Stimulated activated CD8-positive, alpha-beta memory T cell treated with anti-CD3 and anti-CD28 coated beads, Interleukin-15, amount 100 ng/mL, for 1 hour (primary cell): ENCODE measurements at places on chromosomes 6 and 20.

GRCh38 chr6:136503303-136504029 is 46.8 kb downstream of the MAP7 start:
- DNase-seq, result no peak

DNA sequence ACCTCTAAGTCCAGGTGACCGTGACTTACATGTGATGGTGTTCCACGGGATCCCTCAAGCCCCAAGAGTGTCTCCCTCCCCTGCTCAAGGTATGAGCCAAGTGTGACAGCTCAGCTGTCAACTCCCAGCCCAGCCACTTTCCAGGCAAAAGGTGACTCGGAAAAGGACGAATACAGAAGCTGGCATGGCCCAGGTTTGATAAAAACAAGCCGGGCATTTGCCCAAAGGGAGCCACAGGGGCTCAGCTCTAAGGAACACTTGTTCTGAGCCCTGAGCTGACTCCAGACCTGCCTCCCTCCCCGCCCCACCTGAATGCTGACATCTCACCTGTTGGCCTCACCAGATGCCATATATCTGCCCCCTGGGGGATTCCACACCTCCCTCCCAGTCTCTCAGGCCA is 43.0 kb upstream of the BPIFA2 start:
- DNase-seq, result no peak

DNA sequence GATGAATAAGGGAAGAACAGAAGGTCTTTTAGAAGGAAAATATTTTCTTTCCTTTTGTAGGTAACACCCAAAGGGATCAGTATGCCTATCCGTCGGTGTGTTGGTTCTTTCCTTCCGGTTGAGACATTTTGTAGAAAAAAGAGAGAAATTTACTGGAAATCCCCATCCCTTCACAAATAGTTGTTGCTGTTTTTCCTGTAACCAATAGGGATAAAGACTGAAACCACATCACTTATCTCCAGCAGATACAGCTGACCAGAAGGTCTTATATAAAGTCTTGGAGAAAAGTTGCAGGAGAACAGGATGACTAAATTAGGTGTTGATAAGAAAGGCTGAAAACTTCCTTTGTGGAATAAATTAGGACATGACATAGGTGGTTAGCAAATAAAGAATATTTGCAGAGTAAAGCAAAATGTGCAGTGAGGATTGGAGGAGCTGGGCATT is 14.8 kb upstream of the HLA-DRB1 start:
- DNase-seq, result no peak

DNA sequence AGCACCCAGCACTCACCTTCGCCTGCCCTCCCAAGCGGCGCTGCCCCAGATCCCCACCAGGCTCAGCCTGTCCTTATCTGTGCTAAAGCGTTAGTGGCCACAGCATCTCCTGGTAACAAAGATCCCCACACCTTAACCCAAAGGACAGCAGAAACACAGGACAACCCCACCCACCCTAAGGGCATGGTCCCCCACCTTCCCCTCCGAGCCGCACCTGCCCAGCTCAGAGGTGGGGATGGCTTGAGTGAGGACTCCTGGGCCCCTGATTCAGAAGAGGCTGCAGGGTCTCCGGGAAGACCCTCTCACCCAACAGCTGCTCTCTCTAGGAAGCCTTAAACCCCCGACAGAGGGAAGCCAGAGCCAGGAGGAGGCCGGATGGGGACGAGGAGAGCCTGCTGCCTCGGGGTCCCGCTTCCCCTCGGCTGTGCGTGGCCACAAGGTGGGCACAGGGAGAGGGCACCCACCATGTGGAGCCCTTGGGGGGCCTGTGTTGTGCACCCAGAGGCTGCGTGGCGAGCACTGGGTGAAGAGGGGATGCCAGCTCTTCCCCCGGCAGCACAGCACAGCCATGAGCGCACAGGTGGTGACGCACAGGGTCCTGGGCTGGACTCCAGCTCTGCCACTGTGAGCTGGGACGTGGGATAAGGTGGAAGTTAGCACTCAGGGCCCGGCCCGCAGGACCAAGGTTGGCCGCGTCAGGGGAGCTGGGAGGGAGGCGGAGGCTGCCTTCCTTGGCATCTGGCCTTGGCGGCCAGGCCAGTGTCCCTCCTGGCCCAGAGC is 31.9 kb upstream of the MRGBP start:
- no peak for DNase-seq

DNA sequence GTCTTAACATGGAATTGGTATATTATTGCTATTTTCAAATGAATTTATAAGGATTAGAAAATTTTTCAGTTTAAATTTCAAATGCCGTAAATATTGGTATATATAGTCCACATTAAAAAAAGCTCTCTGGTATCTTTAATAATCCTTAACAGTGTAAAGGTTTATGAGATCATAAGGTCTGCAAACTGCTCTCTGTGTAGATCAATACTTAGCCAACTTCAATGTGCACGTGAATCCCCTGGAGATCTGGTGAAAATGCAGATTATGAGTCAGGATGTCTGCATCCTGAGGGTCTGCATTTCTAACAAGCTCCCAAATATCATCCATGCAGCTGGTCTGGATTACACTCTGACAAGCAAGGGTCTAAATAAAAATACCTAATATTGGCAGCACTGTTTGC is 43.5 kb downstream of the LAMA4 start:
- DNase-seq, result no peak

GRCh38 chr20:22455259-22455658 is 129.1 kb downstream of the FOXA2 start:
- DNase-seq, result no peak

- DNase-seq, result no peak
Measured at GRCh38 chr6:15301179-15302006, 55.5 kb downstream of the JARID2 start.

GRCh38 chr20:19903168-19903811 is 113.9 kb upstream of the NAA20 start:
- DNase-seq, result no peak

- DNase-seq, result peak; percentile 30
Measured at GRCh38 chr20:50191065-50191543, 474 bp downstream of the CEBPB start.

DNA sequence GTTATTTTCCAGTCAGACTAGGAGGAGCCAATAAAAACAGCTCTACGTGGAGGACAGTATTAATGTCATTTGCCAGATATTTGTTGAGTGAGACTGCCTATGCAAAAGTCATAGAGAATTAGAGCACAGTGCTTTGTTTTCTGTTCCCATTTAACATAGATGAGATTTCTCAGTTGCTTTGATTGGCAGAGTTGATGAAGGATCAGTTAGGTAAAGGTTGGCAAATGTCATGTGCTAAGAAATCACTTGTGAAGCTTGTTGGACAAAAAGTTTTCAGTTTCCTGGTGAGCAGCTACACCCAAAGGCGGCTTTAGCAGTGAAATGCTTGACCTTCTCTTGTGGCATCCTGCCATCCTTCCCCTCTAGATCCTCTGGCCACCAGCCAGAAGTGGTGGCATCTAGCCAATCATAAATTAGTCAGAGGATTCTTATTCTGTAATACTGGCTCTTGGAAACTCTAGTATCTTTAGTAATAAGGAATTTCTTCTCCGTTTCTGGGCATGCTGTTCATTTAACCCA is 37.0 kb downstream of the BCKDHB start:
- DNase-seq, result no peak

- no peak for DNase-seq
Measured at GRCh38 chr6:43963203-43963602, 164.0 kb downstream of the MRPL14 start.

GRCh38 chr20:23461180-23461579 is 8.5 kb upstream of the CST11 start:
- no peak for DNase-seq

GRCh38 chr6:96520171-96521115 is 1.2 kb upstream of the UFL1 start:
- no peak for DNase-seq

GRCh38 chr20:41005361-41005729 is 23.3 kb upstream of the TOP1 start:
- no peak for DNase-seq

- DNase-seq, result no peak
Measured at GRCh38 chr20:44651684-44652423, at the start of gene ADA. Gene ADA, minus strand, starts transcription at chr20:44651699. Its CDS starts 92 bp downstream, at chr20:44651607.

DNA sequence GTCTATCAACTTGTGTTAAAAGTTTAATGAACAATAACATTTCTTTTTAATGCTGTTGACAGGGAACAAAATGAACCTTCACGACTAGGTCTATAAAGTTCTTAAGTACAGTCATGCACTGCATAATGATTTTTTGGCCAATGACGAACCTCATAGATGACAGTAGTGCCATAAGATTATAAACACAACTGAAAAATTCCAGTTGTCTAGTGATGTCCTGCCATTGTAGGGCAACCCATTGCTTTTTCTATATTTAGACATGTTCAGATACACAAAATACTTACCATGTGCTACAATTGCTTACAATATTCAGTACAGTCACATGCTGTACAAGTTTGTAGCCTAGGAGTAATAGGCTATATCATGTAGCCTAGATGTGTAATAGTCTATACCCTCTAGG is 93.6 kb downstream of the SYNE1 start:
- DNase-seq, result no peak

DNA sequence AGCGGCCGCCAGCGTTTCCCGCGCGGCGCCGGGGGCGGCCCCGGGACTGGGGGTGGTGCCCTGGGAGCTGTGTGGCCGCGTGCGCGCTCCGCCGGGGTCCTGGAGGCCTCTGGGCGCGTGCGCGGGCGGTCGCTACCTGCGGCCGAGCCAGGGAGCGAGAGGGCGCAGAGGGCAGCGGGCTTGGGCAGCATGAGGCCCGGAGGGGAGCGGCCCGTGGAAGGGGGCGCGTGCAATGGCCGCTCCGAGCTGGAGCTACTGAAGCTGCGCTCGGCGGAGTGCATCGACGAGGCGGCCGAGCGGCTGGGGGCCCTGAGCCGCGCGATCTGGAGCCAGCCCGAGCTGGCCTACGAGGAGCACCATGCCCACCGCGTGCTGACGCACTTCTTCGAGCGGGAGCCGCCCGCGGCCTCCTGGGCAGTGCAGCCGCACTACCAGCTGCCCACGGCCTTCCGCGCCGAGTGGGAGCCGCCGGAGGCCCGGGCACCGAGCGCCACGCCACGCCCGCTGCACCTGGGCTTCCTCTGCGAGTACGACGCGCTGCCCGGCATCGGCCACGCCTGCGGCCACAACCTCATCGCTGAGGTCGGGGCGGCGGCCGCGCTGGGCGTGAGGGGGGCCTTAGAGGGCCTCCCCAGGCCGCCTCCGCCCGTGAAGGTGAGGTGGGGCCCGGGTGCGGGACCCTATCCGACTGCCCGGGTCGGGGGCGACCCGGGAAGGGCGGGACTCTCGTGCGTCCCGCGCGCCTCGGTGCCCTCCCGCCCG is at the start of gene PM20D2:
PM20D2 (plus strand) TSS at position 100 of the 762 bp plus-strand sequence; CDS start at position 190, 90 bp downstream.
- peak; percentile 35 for DNase-seq
